ENCODE measurements at places on chromosomes 2 and 18.

DNA sequence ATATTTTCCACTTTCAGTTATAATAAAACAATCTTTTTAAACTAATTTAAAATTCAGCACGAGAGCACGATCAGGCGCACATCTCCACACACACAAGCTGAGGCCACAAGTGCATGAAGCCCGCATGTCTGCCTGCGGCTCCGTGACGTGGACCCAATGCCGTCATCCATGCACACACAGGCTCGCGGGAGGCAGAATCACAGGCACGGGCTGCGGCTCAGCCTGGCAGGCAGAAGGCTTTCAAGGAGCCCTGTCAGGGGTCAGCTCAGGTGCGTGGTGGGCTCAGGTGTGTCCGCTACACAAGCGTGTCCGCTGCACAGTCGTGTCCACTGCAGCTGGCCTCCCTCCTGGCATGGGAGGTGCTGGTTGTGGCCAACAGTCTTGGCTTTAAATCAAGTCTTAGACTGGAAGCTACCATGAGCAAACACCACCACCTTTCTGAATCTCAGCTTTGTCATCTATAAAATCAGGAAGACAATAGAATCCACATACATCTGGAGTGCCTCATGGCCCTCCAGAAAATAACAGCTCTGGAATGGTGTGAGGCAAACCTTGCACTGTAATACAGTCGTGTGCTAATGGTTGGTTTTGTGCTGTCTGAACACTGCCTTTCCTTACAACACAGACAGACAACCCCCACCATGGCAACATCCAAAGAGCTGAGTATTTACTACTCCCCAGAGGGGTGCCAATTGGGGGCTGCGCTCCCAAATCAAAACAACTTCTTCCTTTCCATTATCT lies 210.1 kb downstream of the NDUFA10 start:
- DNase-seq = no peak

- DNase-seq = no peak
Measured at GRCh38 chr2:233174137-233174536, 77.3 kb upstream of the ATG16L1 start.

DNA sequence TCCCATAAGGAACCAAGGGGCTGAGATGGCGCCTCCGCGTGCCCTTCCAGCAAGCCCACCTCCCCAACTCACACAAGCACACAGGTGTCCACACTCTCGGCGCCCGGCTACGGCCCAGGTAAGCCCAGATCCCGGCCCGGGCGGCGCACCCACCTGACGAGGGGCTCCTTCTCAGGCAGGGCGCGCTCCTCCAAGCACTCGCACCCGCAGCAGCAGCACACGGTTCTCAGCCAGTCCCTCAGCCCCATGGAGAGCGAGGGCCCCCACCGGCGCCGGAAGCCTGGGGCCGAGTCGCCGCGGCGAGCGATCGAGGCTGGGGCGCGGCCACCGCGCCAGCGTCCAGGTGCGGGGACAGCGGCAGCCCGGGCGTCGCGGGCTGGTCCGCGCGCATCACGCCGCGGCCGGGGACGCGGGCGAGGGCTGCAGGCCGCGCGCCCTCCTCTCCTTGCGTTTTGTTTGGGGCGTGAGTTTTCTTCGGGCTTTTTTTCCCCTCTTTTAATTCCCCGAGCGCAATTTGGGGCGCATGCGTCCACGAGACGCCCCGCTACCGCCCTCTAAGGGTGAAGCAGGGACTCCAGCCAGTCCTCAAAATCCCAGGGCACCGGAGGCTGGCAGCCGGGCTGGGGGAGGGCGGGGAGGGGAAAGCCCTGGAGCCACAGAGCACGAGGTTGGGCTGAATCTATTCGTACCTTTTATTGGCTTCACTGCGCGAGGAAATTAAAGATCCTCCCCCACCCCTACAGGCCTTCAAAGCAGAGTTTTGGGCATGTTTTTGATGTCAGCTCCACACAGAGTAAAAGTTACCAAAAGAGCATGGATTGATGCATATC lies at the start of gene MREG:
TSS of gene MREG (minus strand) at position 472 of the 830 bp plus-strand sequence. CDS start at position 248, 224 bp downstream.
- peak; percentile 93 for DNase-seq

DNA sequence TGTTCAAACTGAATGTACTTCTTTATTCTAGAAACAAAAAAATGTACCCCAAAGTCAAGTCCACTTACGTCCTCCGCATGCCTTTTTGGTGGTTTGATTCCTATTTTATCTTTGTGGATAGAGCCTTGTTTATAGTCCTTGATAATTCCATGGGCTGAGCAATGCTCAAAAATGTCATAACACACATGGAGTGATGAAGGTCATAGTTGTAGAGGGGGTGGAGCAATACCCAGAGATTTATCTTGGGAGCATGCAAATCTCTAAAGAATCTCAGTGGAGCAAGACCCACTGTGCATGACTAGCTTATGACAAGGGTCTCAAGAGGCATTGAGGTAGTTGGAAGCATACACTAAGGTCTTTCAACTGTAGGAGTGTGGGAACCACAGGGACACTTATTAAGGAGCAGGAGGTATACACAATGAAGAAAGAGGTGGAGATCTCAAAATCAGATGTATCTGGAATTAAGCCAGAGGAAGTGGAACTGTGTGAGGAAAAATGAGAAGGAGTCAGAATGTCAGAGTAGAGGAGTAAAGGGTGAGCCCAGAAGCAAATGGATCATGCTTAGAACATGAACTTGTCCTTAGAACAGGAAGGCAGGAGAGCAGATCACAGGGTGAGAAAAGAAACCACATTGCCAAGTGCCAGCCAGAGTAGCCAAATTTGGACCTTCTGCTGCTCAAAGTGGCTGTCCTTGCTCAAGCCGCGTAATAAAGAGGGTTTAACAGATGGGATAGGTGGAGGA lies 68.1 kb upstream of the STK39 start:
- no peak for DNase-seq

DNA sequence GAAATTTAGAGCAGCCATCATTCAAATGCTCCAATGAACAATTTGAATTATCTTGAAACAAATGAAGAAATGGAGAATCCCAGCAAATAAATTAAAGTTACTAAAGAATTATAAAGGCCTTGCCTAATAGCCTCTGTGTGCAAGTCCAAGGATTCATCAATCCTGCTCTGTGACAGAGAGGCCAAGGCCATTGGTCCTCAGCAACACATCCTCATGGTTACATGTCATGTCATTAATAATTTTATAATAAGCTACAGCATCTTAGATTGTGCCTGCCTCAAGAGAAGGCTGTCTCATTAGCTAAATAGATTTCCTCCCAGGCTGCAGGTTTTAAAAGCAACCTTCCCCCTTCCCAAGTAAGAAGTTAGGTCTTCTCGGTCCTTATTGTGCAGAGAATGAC lies 611.6 kb downstream of the FBXO15 start:
- DNase-seq = no peak

DNA sequence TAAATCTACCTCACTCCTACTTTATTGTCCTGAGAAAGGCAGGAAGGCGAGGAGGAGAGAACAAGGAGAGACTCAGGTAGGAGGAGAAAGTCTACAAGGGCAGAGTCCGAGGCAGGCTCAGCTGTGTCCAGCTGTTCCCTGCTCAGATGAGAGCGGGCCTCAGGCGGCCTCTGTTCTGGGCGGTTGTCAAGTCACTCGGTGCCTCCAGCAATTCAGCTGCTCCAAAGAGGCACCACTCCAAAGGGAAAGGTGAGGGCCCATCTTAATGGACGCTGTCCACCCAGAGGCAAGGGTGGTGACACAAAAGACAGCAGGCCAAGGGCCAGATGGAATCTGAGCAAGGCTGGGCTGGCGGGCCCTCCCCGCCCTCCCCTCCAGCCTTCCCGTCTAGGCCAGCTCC lies 101.4 kb upstream of the EPAS1 start:
- DNase-seq = no peak

- DNase-seq = no peak
Measured at GRCh38 chr2:36680012-36680411, 16.5 kb upstream of the VIT start.

DNA sequence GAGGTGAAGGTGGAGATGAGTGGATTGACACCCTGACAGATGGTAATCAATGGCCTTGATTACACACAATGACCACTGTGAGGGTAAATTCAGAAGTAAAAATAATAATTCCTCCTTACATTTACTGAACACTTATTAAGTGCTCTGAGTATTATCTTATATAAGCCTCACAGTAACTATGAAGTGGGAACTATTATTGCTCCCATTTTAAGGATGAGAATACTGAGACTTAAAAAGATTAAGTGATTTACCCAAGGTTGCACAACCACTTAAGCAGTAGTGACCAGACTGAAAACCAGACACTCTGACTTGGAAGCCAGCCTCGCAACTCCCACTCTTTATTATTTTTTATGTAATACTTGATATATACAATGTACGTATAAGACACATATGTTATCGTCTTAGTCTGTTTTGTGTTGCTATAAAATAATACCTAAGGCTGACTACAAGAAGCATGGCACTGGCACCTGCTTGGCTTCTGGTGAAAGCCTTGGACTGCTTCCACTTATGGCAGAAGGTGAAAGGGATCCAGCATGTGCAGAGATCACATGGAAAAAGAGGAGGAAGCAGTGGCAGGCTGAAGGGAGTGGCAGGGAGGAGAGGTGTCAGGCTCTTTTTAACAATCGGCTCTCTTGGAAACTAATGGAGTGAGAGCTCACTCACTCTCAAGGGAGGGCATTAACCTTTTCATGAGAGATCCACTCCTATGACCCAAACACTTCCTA lies 41.5 kb upstream of the C1D start:
- no peak for DNase-seq

GRCh38 chr2:188810586-188810985 lies 163.6 kb upstream of the COL3A1 start:
- DNase-seq = no peak
